ENCODE measurements at places on chromosomes 16 and 17. TPM values are rescaled to one million over a fixed set of nuclear protein-coding genes. Genes with fewer than 3 reads are reported as not detected.

The KCNJ18 gene
- total RNA-seq: not detected

DNA sequence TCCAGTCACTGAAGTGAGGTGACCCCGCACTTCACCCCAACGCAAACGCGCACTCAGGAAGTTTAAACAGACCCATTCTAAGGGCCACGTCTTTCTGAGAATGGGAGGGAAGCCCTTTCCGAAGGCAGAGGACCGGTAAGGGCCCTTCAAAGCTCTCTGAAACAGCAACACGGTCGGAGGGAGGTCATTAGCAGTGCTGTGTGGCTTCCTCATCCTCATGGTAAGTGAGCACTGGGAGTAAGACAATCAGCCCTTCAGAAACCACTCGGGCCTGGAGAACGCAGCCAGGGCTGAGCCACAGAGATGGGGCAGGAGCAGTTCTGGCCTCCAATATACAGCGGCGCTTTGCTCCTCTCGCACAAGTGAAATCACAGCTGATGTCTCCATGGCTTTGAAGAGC, 23.7 kb downstream of the SRL start:
- no peak for DNase-seq

DNA sequence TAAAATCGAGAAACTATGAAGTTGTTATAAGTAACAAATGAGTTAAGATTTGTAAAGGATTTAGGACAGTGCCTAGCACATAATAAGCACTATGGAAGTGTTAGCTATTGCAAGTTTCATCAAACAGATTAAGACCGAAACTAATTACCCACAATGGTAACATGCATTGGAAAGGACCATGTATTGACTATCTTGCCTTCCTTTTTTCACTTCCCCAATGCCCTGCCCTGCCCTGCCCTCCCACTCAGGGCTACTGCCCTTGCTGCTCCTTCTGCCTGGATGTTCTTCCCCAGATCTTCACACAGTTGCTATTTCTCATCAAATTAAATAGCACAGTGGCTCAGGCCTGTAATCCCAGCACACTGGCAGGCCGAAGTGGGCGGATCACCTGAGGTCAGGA, 202.1 kb upstream of the PSMD7 start:
- no peak for DNase-seq

DNA sequence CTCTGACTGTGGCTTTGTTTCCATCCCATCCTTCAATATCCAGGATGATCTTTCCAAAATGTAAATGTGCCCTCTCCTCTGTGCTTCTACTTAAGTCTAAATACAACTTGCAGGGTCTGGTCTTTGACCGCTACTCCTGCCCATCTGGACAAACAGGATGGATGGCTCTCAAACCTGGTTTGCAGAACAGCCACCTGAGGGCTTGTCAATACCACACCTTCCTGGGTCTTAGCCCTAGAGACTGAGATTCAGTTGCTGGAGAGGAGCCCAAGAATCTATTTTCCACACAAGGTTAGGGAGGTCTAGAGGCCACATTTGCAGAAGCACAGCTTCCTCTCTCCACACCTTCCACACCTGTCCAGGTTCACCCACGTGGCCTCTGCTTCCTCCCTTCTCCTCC, 1.9 kb upstream of the GRB7 start:
- DNase-seq: no peak

The KIF18B gene
- total RNA-seq: 4.9 TPM
